Lung microvascular endothelial cell (primary cell): ENCODE measurements at places on chromosomes 2 and 18. TPM values are rescaled to one million over a fixed set of nuclear protein-coding genes. Genes with fewer than 3 reads are reported as not detected.

RFX8 gene
- total RNA-seq = 0.22 TPM in 1 of 2 replicates, not detected in the other

CENPA gene
- total RNA-seq = 2.8 and 7.8 TPM in 2 replicates

RDH14 gene
- 19.6 and 24.8 TPM in 2 replicates for total RNA-seq

GPAT2 gene
- total RNA-seq = 4.6 TPM in 1 of 2 replicates, not detected in the other

GCG gene
- not detected in 2 replicates for total RNA-seq

VIT gene
- total RNA-seq = 0.22 TPM in 1 of 2 replicates, not detected in the other

SUPT7L gene
- 8.7 and 18.3 TPM in 2 replicates for total RNA-seq

SLC35F5 gene
- 89.8 and 148 TPM in 2 replicates for total RNA-seq

HOXD11 gene
- total RNA-seq = not detected in 2 replicates

EPHA4 gene
- total RNA-seq = 0.60 and 2.2 TPM in 2 replicates

HRH4 gene
- not detected in 2 replicates for total RNA-seq

GAL3ST2 gene
- not detected in 2 replicates for total RNA-seq

TUBA3E gene
- total RNA-seq = not detected in 2 replicates

MATN3 gene
- 0.20 and 0.87 TPM in 2 replicates for total RNA-seq

MAPK4 gene
- total RNA-seq = not detected in 2 replicates

DSG4 gene
- total RNA-seq = not detected in 2 replicates

CNTNAP5 gene
- not detected in 2 replicates for total RNA-seq

LRRC30 gene
- not detected in 2 replicates for total RNA-seq

CRACDL gene
- 0.60 and 2.2 TPM in 2 replicates for total RNA-seq

TMEM169 gene
- under 0.01 and 0.40 TPM in 2 replicates for total RNA-seq

GFPT1 gene
- total RNA-seq = 16.6 and 21.2 TPM in 2 replicates

TTL gene
- total RNA-seq = 5.8 and 9.2 TPM in 2 replicates

ATP6V1C2 gene
- total RNA-seq = under 0.01 TPM in 2 replicates

CHRND gene
- not detected in 2 replicates for total RNA-seq

MC2R gene
- total RNA-seq = not detected in 2 replicates

TUBB8B gene
- total RNA-seq = not detected in 2 replicates

ALK gene
- not detected in 2 replicates for total RNA-seq

SPATA3 gene
- not detected in 2 replicates for total RNA-seq

GPD2 gene
- 21.0 and 25.7 TPM in 2 replicates for total RNA-seq

UGT1A5 gene
- total RNA-seq = not detected in 2 replicates

FOXD4L1 gene
- total RNA-seq = under 0.01 TPM in 2 replicates

LRATD1 gene
- 2.0 and 9.4 TPM in 2 replicates for total RNA-seq

CYTIP gene
- total RNA-seq = not detected in 2 replicates

CLHC1 gene
- 2.0 and 6.9 TPM in 2 replicates for total RNA-seq

ECEL1 gene
- total RNA-seq = under 0.01 TPM in 1 of 2 replicates, not detected in the other

ABHD1 gene
- total RNA-seq = under 0.01 TPM in 1 of 2 replicates, not detected in the other

FHL2 gene
- 31.4 and 32.9 TPM in 2 replicates for total RNA-seq
